ENCODE measurements at places on chromosomes 12 and 14. TPM values are rescaled to one million over a fixed set of nuclear protein-coding genes. Genes with fewer than 3 reads are reported as not detected.

Gene KCNK13
- total RNA-seq = not detected

Gene SELPLG
- total RNA-seq = 4.9 TPM

Gene ESR2
- total RNA-seq = 0.16 TPM

Gene FOXM1
- total RNA-seq = 7.1 TPM

DNA sequence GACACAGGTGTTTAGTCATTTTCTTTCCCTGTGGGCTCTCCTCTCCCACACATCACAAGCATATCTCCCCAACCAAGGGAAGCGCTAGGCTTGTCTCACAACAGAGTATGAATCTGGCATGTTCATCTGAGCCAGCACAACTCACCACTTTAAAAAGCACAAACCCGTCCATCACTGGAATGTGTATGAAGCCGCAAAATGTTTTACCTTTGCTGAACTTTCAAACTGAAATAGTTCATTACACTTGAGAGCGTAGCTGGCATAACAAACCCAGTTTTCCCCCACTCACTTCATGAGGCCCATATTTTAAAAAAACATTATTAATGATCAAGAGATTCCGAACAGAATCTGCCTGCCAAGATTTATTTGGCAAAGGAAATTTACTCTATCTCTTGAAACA is 15.8 kb downstream of the NID2 start:
- peaks cover 47% of the 10 kb centered on the region for H3K4me1 ChIP-seq
- H3K27me3 ChIP-seq = no peaks in the 10 kb centered on the region
- H3K36me3 ChIP-seq = peaks cover 12% of the 10 kb centered on the region
- DNase-seq = peak; percentile 89
- peak overlapping the region; percentile 91 for H3K27ac ChIP-seq

DNA sequence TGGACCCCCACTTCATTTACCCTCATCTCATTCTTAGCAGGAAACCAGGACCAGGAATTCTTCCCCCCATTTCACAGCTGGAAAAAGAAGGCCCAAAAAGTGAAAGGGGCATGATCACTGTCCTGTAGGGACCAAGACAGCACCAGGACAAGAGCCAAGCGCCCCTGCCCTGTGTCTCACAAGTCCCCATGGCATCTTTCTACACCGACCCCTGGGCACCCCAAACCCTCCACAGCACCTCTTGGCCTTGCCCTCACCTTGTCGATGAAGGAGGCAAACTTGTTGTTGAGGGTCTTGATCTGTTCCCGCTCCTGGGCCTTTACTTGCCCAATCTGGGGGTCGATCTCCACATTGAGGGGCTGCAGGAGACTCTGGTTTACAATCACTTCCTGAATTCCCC is 710 bp downstream of the KRT76 start:
- no peak for DNase-seq
- H3K4me1 ChIP-seq = no peaks in the 10 kb centered on the region
- H3K27ac ChIP-seq = no peak overlapping the region
- no peaks in the 10 kb centered on the region for H3K36me3 ChIP-seq

DNA sequence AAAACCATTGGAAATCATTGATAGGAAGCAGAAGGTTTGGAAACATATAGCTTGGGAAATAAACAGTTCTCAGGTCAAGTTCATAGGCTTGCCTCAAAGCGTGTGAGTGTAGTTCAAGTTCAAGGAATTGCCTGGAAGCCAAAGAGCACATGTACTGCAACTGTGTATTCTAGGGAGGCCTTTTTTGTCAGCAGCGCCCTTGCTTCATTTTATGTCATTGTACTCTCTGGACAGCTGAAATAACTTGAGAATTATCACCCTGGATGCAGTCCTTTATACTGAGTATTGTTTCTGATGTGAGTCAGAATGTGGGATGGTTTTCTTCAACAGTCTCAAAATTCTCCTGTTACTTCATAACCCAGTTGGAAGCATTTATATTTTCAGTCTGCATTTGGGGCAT is 16.0 kb upstream of the EVL start:
- no peak overlapping the region for H3K4me3 ChIP-seq
- DNase-seq = peak; percentile 62
- H3K27me3 ChIP-seq = no peaks in the 10 kb centered on the region
- H3K4me1 ChIP-seq = peaks cover 11% of the 10 kb centered on the region
- no peak overlapping the region for H3K27ac ChIP-seq

DNA sequence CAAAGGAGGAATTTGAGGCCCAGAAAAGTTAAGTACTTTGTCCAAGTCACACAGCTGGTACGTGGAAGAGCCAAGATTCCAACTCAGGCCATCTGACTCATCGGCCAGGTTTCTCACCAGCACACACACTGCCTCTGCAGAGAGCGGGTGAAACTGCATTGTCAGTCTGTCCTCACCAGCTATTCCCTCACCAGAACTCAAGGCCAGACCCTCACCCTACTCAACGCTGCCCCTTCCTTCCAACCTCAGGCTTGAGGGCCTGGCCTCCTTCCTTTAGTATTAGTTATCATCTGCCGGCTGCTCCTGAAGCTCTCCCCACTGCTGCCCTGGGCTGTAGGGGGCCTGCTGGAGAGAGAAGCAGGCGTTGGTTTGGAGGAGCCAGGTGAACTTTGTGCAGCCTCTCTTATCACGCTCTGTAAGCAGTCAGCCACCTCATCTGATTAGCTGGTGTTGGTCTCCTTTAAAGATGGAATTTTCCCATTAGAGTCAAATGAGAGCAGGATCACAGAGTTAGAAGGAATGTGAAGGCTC is 16.6 kb upstream of the PLEK2 start:
- DNase-seq = peak; percentile 75
- peaks cover 6% of the 10 kb centered on the region for H3K4me1 ChIP-seq
- H3K27ac ChIP-seq = no peak overlapping the region
- peaks cover 4% of the 10 kb centered on the region for H3K27me3 ChIP-seq
- H3K36me3 ChIP-seq = no peaks in the 10 kb centered on the region

GRCh38 chr14:99754141-99755067 is 38.8 kb upstream of the EML1 start:
- H3K4me3 ChIP-seq = no peak overlapping the region
- H3K27me3 ChIP-seq = no peaks in the 10 kb centered on the region
- H3K4me1 ChIP-seq = peaks cover 87% of the 10 kb centered on the region
- H3K27ac ChIP-seq = peak overlapping the region; percentile 90
- DNase-seq = peak; percentile 39

DNA sequence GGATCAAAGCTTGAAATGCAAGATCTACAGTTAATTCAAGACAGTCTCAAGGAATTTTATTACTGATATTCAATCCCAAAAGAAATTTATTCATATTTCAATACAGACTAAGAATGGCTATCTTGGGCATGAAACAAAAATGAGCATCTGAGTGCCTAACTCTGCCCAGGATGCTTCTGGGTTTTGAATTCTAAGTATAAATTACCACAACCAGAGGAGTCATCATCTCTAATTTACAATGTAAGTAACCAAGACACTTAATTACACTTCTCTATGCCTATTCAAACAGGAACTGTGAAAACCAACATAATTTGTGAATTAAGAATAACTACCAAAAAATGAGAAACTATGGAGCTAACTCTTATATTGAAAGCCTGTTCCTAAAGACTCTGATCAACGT is 14.1 kb downstream of the OSBPL8 start:
- no peak overlapping the region for H3K27ac ChIP-seq
- H3K4me1 ChIP-seq = peaks cover 25% of the 10 kb centered on the region
- no peaks in the 10 kb centered on the region for H3K36me3 ChIP-seq

DNA sequence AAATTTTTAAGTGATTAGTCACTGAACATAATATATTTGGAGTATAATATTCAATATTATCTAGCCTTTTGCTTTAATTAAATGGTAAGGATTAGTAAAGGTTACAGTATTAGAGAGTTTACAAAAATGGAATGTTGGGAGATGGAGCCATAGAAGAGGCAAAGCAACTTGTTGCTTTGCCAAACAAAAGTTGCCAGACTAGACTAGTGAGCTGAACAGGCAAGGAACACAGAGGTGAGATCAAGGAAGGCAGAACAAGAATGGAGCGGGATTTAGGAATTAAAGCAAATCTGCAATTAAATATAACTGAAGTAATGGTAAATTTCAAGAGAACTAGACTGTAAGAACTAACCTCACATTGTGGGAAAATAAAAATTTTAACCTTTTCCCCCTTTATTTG is 5.1 kb downstream of the ARF6 start:
- H3K27me3 ChIP-seq = no peaks in the 10 kb centered on the region
- no peak for DNase-seq
- H3K27ac ChIP-seq = peak overlapping the region; percentile 17
- peak overlapping the region; percentile 8 for H3K4me3 ChIP-seq

DNA sequence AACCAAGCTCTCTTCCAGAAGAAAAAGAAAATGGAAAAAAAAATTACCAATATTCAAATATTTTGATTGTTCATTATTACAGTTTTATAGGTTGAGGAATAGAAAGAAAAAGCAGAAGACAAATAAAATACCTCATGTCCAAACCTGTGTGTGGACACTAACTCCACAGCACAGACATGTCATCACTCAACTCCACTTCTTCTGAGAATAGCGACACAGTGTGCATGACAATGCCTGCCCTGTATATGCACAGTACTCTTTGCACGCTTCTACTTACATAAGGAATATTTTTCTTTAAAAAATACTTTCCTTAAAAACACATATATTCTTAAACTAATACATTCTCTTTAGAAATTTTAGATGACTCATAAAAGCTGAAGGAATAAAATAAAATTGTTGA is 81.1 kb downstream of the HMGA2 start:
- DNase-seq = no peak
- H3K27ac ChIP-seq = no peak overlapping the region
- H3K4me3 ChIP-seq = no peak overlapping the region
- peaks cover 14% of the 10 kb centered on the region for H3K36me3 ChIP-seq
- H3K27me3 ChIP-seq = no peaks in the 10 kb centered on the region

DNA sequence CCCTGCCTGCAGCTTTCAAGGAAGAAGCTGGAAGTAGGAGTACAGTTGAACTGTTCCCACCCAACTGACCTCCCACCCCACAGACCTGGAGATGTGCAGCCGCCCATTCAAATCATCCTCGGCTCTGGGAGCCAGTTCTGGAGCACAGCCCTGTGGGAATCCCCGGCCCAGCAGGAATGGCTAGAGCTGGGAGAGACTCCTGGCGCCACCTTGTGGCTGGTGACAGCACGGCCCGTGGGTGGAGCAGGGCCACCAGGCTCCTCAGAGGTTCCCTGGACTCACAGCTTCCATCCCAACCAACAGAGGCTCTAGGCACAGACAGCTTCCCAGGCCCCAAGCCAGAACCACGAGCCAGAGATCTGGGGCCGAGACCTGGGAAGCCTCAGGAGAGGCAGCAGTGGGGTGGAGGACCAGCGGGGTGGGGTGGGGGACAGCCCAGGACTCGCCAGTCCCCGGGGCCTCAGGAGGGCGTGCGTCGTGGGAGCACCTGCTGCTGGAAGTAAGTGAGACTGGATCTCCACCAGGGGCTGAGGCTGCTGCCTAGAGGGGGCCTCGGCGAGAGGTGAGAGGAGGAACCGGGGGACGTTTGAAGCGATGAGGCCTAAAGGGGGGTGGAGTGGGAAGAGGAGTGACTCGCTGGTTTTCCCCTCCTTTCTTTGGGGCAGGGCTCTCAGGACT is 43.4 kb downstream of the RNF34 start:
- H3K4me3 ChIP-seq = no peak overlapping the region
- H3K27ac ChIP-seq = no peak overlapping the region
- H3K27me3 ChIP-seq = no peaks in the 10 kb centered on the region

Measured in astrocyte (in vitro differentiated cells and primary cell).